ENCODE measurements at places on chromosomes 4 and X.

GRCh38 chrX:78754917-78755316 is 7.4 kb downstream of the LPAR4 start:
- DNase-seq: peak; percentile 49

DNA sequence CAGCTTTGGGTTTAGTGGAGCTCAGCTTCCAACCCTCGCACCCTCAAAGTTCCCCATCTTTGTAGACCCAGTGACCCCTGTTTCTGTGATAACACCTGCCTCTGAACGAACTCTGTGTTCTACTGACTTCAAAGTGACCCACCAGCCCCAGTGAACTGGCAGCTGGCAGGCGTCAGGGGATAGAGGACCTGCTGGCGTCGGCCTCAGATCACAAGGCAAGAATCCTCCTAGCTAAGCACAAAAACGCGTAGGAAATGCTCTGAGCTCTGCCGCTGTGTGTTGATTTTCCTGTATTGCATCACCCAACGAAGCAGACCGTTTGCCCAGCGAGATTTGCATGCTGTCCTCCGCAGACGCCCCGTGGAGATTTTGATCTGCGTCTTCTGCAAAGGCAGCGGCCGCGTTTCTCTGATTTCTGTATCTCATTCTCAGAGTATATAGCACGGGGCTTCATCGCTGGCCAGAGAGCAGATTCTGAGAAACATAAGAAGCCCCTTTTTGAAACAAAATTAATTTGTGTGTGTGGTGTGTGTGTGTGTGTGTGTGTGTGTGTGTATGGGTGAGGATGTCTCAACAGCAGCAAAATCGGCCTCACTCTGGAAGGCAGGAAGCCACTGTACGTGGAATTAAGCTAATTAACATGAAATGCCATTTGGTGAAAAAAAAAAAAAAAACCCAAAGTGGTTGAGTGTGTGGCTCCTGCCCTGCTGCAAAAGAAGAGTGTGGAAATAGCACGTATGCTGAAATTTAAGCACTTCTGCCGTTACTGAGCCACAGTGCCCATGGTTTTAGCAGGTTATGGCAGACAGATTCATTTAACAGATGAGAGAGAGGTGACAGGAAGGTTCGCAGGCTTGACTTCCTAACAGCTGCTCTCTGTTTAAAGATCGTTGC is 29.2 kb upstream of the ASMTL start:
- DNase-seq: peak; percentile 90

- DNase-seq: no peak
Measured at GRCh38 chr4:6281436-6282313, 12.0 kb downstream of the WFS1 start.

- no peak for DNase-seq
Measured at GRCh38 chrX:54540289-54540688, 10.3 kb downstream of the GNL3L start.

- no peak for DNase-seq
Measured at GRCh38 chr4:94068753-94069719, 138.6 kb upstream of the SMARCAD1 start.

- DNase-seq: peak; percentile 45
Measured at GRCh38 chr4:15809058-15809457, 30.9 kb downstream of the CD38 start.

- no peak for DNase-seq
Measured at GRCh38 chr4:53920116-53920515, 144.3 kb downstream of the CHIC2 start.

All from GM12878 (cell line).